M059J (cell line): ENCODE measurements at places on chromosomes 12 and 14.

DNA sequence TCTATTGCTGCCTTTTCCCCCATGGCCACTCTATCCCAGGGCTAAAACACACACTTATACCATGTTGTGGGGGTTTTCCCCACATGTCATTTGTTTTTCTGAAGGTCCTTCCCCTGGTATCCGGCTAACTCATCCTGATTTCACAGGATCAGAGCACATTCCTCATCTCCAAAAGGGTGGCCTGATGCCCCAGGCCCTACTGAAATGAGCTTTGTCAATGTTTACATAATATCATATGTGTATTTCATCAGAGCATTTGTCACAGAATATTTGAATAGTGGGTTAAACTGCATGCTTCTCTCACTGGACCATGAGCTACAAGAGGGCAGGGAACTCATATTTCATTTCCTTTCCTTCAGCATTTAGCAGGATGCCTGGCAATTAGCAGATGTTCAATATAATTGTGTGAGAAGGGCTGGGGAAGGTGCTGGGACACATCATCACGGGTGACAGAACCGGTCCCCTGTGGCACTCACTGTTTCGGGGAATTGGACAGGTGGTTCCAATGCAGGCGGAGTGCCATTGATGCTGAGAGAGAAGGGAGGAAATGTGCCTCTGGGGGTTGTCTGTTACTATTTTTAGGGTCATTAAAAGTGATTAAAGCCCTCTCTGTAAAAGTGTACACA is 26.8 kb downstream of the EMP1 start:
- DNase-seq: peak; percentile 86

GRCh38 chr12:5945071-5946008 is at the start of gene ANO2:
TSS of gene ANO2 (minus strand) at chr12:5945259. CDS start at chr12:5945217, 42 bp downstream.
- DNase-seq: peak; percentile 32

GRCh38 chr12:62760779-62761178 is 174.2 kb downstream of the PPM1H start:
- peak; percentile 77 for DNase-seq

- no peak for DNase-seq
Observed at GRCh38 chr14:30299915-30300314, 259.0 kb upstream of the G2E3 start.

- DNase-seq: no peak
Observed at GRCh38 chr14:52352569-52352968, 38.5 kb downstream of the PTGER2 start.

- no peak for DNase-seq
Observed at GRCh38 chr12:116026346-116026745, 251.1 kb downstream of the MED13L start.

- DNase-seq: peak; percentile 60
Observed at GRCh38 chr14:60632777-60633176, 16.5 kb downstream of the SIX1 start.

GRCh38 chr14:23089498-23090253 is 5.3 kb downstream of the ACIN1 start:
- no peak for DNase-seq

DNA sequence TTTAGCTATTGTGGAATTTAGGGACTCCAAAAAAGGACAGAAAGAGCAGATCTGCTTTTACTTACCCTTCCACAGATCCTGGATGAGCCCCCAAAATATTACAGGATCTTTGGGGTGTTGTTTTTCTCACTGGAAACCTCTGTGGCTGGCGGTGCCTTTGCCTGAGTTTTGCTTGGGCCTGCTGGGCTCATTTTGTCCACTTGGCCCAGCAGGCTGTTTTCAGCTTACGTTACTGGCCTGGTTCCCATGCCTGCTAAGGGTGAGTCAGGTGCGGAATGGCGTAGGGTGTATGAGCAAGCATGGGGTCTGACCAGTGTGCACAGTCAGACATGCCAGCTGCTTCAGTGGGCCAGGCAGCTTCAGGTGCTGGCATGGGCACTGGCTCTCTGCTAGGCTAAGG is 45.8 kb downstream of the HSD17B6 start:
- peak; percentile 74 for DNase-seq

- peak; percentile 31 for DNase-seq
Observed at GRCh38 chr14:100629098-100629497, 41.9 kb upstream of the BEGAIN start.

DNA sequence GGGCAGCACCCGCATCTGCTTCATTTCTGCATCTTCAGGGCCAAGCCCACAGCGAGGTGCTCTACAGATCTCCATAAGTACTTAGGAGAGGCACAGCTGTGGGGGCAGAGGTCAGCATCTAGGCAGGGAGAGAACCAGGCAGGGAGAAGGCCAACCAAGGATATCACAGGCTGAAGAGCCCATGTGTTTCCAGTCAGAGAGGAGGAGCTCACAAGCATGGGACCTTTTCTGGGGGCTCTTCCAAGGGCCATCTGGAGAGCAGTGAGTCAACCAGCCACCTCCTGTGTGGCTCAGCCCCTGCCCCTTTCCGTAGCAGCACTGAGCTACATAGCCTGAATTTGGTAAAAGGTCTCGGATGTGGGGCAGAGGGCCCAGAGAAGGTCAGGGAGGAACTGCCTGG is 78.5 kb downstream of the ARL6IP4 start:
- DNase-seq: no peak

DNA sequence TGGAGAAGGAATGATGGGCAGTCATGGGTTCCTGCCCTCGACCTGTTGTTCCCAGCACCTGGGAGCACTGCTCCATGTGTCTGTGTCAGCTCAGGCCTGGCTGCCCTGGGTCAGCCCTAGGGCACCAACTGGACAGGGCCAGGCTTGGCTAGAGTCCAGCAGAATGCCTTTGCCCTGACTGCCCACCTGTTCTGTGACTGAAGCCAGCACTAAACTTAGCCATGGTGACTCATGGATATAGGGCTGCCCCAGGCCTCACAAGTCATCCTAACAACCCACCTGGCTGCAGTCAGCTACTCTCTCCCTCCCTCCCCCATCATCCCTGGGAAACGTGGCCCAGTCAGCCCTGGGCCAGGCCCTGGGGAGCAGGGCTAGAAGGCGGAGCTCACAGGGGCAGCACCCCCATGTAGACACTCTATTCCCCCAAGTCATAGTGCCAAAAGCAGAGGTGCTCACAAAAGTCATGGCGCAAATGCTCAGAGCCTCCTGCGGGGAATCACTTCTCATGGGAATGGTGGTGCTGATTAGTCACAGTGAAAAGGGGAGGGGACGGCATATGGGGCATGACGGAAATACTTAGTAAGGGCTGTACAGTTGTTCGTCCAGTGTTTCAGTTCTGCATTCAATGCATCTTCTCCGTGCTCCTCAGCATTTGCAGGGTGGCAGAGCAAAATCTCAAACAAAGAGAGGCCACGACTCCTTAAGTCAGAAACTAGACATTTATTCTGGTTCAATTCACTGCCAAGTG is 52.0 kb upstream of the NTF3 start:
- DNase-seq: peak; percentile 88

GRCh38 chr12:113486722-113487121 is 15.1 kb upstream of the LHX5 start:
- no peak for DNase-seq

DNA sequence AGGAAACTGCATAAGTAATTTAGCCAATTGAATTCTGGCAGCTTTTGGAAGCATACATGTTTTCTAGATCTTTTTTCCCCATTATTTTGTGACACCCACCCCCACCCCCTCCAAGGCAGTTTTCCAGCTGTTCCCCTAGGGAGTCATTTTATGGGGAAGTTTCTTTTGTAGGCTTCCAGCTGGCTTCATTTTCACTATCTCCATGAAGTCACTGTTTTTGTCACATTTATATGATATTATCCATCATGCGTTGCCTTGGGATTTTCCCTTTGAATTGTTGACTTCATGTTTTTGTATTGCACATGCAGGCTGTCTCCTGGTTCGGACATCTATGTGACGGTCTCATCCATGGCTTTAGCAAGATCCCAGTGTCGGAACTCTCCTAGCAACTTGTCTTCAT is 233.6 kb upstream of the RGS6 start:
- no peak for DNase-seq

DNA sequence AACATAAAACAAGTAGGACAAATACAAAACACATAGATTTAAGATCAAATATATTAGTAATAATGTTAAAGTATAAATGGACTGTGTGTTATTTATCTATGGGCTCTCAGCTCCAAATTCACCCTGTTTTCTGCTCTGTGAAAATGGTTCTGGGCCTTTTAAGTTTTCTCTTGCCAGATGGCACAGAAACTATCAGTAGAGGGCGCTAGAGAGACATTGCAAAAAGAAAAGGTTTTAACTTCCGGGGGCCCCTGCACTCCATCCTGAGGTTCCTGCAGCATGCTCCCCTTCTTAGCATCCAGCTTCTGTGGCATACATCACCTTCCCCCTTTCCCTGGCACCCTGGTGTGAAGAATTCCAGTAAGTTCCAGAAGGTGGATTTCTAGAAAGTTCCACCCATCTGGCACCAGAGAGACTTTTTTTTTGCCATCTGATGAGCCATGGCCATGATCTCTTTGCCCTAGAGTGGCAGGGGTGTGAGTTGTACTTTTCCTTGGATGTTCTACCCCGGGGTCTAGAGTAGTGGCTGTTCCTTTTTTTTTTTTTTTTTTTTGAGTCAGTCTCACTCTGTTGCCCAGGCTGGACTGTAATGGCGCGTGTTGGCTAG is 29.3 kb downstream of the ZCRB1 start:
- no peak for DNase-seq
